ENCODE measurements at places on chromosomes 3 and 15.

DNA sequence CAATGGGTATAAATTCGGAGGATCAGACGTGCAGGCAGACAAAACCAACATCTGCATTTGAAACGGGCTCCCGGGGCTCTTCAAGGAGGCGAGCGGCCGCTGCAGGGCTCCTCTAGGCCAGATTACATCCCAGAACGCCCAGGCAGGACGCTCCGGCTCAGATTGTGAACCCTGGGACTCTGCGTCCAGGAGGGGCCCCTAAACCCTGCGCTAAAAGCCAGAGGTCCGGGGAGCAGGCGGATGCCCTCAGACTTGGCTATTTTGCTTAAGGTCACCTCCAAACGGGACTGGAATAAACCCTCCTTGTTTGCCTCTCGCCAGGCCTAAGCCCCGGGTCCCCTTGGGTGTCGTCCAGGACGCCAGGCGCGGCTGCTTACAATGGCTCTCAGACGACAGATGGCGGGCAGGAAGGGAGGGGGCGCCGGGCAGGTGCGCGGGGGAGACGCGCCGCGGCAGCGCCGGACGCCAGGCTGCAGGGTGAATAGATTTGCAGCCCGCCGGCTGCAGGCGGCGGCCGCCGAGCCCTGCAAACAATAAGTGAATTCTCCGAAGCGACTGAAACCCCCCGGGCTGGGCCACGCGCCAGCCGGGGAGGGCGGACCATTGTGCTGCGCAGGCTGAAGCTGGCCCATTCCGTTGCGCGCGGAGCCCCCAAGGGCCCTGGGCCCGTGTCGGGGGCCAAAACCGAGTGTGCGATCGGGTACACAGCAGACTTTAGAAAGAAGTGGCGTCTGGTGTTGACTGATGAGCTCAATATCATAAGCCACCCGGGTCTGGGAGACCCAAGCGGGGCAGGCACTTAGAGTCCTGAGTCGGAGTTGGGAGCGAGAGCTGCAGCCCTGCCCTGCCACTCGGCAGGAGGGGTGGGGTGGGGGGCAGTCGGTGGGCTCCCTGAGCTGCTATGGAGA, 32.3 kb upstream of the AMOTL2 start:
- no peak for DNase-seq

GRCh38 chr3:108420926-108421325, 89.5 kb downstream of the MYH15 start:
- no peak for DNase-seq

GRCh38 chr15:96514607-96515285, 184.2 kb downstream of the NR2F2 start:
- no peak for DNase-seq

DNA sequence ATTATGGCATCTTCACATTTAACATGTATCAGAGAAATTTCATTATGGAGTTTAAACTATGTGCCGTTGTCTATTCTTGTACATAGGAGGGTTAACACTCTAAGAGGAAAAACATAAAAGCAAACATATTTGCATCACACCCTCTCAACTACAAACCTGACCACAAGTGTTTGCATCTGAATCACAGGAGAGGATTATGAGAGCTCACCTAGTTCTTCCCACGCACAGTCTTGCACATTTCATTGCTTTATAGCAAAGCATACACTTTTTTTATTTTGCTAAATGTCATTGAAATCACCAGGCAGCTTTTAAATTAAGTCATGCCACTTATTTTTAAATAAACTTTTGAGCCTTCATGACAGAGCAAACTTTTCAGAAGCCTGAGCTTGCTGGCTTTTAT, 12.5 kb downstream of the TRAT1 start:
- DNase-seq, result peak; percentile 58

DNA sequence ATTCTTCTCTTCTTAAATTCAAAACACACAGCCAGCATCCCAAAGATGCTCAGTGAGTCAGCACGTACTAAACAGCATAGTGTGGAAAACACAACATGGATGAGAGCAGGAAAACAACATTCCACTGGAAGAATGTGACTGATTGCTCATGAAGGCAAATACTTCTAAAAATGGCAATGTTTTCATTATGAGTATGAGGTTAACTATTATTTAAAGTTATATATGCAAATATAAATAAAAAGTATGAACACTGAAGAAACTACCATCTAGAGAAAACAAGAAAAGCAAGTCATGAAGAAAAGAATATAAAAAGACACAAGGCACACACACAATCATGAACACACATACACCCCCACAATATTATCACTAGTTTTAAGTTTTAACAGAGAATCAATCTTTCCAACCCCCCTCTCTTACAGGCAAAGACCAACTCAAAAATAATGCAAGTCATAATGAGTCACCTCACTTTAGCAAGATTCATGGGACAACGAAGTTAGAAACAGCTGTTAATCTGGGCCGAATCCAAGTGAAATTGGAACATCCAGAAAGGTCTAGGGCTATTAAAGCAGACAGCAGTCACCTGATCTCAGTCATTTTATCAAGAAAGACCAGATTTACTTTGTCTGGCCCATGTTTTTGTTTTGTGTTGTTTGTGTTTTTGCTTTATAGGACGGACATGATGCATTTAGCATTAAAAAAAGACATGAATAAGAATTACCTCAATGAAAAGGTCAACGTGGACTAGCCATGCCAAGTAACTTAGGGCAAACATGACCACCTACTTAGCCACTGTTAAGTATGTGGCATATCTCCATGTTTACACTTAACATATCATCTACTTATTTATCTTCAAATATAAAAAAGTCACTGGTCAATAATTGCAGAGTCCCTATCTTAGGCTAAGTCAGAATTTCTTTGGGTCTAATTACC, 18.1 kb downstream of the GBE1 start:
- DNase-seq, result no peak

GRCh38 chr3:141067206-141067974, 16.2 kb downstream of the SPSB4 start:
- DNase-seq, result no peak

GRCh38 chr3:59401924-59402323, 352.1 kb upstream of the CFAP20DC start:
- no peak for DNase-seq

DNA sequence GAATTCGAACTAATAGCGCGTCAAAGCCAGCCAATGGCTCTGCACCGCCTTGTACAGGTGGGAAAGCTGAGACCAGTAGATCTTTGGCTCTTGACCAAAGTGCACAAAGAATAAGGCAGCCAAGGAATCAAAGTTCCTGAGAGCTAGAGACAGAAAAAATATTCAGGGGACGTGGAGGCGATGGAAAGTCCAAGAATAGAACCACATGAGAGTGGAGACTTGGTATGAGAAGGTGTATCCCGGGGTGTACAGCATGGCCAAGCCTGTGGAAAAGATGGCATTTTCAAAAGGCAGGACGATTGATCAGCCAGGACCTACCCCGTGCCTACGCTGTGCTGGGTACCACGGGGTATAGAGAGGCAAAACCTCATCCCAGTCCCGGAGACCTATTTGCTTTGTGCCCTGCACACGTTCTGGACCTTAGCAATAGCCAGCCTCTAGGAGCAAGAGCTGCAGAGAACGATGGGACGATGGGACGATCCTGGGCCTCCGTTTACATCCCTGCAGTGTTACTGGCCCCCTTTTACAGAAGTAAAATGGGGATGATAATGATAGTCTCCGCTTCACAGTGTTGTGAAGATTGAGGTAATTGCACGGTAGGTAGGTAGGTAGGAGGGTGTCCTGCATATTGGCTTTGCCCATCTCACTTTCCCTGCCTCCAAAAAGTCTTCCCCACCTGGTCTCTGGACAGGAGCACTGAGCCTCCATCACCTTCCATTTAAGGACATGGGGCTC, 583 bp upstream of the RBSN start:
- peak; percentile 32 for DNase-seq
